Trophoblast cell (in vitro differentiated cells and primary cell): ENCODE measurements at places on chromosomes 7 and 10.
A peak's percentile ranks its signal among the peaks of the same experiment; 100 is the strongest.

- no peak overlapping the region for H3K4me3 ChIP-seq
- no peak for DNase-seq
- peaks cover 13% of the 10 kb centered on the region for H3K36me3 ChIP-seq
Measured at GRCh38 chr10:11993834-11994468, 48.7 kb downstream of the UPF2 start.

GRCh38 chr10:637221-637620 lies 52.2 kb downstream of the DIP2C start:
- no peaks in the 10 kb centered on the region for H3K36me3 ChIP-seq
- H3K4me1 ChIP-seq, result peaks cover 3% of the 10 kb centered on the region
- H3K4me3 ChIP-seq, result no peak overlapping the region
- DNase-seq, result no peak
- H3K27me3 ChIP-seq, result no peaks in the 10 kb centered on the region

GRCh38 chr10:94155722-94156271 lies 162.1 kb downstream of the PLCE1 start:
- H3K27ac ChIP-seq, result no peak overlapping the region
- DNase-seq, result no peak
- H3K36me3 ChIP-seq, result no peaks in the 10 kb centered on the region
- no peaks in the 10 kb centered on the region for H3K4me1 ChIP-seq

DNA sequence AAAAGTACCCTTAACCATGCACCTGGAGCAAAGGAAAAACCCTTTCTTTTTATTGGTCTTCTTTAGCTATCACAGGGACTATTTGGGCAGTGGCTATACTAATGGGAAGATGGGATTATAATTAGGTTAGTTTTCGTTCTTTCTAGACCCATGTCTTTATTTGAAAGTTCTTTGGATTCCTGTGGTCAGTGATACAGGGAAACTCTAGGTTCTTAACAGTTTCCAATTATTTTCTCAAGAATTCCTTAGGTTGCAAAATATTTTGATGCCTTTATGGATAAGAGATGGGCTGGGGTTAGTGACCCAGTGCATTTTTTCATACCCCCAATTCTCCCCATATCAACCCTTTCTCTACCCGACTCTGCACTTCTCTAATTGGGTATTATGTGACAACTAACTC lies 49.0 kb downstream of the ADD3 start:
- H3K27ac ChIP-seq, result no peak overlapping the region
- DNase-seq, result peak; percentile 58
- no peak overlapping the region for H3K4me3 ChIP-seq
- H3K36me3 ChIP-seq, result no peaks in the 10 kb centered on the region
- H3K4me1 ChIP-seq, result no peaks in the 10 kb centered on the region
- H3K27me3 ChIP-seq, result no peaks in the 10 kb centered on the region

DNA sequence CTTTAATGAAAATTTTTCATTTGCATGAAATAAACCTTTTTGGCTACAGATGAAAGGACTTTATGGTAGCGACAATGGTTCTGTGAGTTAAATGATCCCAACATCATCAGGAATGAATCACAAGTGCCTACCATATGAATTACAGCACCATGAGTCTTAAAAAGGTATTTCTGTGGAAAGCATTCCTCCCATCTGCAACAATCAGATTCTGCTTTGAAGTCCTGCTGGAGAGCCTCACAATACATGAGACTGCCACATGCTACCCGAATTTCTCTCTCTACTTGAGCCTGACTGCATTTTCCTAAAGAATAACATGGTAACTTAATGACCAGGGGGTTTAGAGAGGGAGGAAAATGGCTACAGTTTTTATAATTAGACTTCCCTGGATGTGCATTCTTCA lies 190.3 kb downstream of the TWIST1 start:
- DNase-seq, result no peak
- no peak overlapping the region for H3K27ac ChIP-seq
- no peaks in the 10 kb centered on the region for H3K36me3 ChIP-seq

DNA sequence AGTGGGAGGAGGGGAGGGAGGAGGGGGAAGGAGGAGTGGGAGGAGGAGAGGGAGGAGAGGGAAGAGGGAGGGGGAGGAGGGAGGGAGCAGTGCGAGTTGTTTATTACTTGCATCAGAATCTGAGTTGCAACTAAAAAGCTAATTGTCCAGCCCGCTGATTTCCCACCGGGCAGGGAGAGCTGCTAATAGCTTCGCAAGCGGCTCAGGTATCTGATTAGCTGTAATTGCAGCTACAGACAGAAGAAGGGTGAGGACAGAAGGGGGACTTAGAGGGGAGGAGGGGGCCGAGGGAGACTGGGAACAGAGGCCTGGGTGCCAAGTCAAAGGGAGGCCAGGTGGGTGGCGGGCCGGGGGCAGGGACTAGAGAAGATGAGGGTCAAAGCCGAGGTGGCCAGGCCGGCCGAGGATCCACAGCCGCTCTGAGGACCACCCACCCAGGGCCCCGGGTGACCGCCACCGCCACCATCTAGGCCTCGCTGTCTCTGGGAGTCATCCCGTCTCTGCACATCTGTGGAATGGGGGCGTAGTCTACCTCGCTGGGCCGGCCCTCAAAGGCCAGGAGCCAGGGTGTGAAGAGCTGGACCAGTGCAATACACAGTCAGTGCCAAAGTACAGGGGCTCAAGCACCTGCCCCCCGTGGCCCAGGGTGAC lies 54.2 kb downstream of the MICALL2 start:
- H3K4me3 ChIP-seq, result no peak overlapping the region
- DNase-seq, result no peak
- H3K36me3 ChIP-seq, result no peaks in the 10 kb centered on the region
- H3K27me3 ChIP-seq, result peaks cover 20% of the 10 kb centered on the region

GRCh38 chr7:139111147-139111546 lies 1.6 kb upstream of the ZC3HAV1 start:
- no peaks in the 10 kb centered on the region for H3K27me3 ChIP-seq
- peaks cover 4% of the 10 kb centered on the region for H3K4me1 ChIP-seq
- H3K27ac ChIP-seq, result no peak overlapping the region

- no peak overlapping the region for H3K27ac ChIP-seq
- no peaks in the 10 kb centered on the region for H3K27me3 ChIP-seq
- H3K4me1 ChIP-seq, result no peaks in the 10 kb centered on the region
- H3K36me3 ChIP-seq, result no peaks in the 10 kb centered on the region
- DNase-seq, result no peak
Measured at GRCh38 chr7:143456992-143457793, 13.9 kb downstream of the TAS2R60 start.

DNA sequence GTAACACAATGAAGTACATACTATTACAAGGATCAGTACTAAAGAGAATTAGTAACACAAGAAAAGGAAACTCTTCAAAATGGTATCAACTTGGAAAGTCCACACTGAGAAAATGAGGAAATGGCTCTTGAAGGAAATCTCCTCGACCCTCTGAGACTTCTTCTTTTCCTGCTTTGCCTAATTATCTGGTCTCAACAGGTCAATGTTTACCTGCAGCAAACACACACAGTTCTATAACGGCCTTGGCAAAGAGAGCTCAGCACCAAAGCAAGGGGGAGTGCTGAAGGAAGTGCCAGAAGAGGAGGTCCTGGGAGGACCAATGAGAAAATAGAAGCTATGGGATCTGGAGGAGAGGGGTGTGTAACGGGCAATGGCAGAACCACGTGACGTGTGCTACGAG lies 21.9 kb downstream of the CHCHD3 start:
- H3K27ac ChIP-seq, result no peak overlapping the region
- no peaks in the 10 kb centered on the region for H3K27me3 ChIP-seq
- DNase-seq, result no peak
- no peaks in the 10 kb centered on the region for H3K4me1 ChIP-seq

DNA sequence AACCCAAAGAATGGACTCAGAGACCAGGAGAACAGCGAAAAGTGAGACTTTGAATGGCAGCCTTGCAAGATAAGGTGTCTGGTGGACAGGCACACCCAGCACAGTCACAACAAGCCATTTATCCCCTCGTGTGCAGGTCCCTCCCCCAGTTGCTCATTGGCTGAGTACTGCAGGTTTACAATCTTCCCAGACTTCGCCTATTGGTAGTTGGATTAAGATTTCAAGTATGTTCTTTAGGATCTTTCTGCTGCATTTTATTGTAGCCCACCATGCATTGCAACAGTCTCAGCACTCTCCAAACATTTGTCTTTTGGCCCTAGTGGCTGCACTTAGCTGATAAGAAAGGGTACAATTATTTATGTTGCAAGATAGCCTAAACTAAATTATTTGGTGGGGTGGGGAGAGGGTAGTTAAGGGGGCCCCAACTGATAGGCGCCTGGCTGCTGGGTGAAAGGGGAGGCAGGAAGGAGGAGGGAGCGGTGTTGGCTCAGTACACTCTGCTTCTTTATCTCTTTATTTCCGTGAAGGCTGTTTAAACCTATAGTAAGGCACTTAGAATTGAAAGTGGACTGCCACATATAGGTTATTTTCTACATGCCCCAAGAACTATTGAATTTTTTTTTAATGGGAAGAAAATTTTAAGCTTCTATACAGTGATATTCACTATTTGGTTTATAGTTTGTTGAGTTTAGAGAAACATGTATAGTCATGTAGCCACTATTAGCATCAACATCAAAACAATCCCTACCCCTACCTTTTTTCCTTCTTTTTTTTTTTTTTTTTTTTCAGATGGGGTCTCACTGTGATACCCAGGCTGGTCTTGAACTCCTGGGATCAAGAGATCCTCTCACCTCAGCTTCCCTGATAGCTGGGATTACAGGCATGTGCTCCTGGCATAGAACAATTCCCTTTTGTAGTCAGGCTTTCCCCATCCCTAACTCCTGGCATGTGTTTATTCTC lies 54.2 kb downstream of the GUSB start:
- no peak overlapping the region for H3K27ac ChIP-seq
- peaks cover 3% of the 10 kb centered on the region for H3K4me1 ChIP-seq
- no peak for DNase-seq
- H3K36me3 ChIP-seq, result no peaks in the 10 kb centered on the region
- no peaks in the 10 kb centered on the region for H3K27me3 ChIP-seq
- no peak overlapping the region for H3K4me3 ChIP-seq

DNA sequence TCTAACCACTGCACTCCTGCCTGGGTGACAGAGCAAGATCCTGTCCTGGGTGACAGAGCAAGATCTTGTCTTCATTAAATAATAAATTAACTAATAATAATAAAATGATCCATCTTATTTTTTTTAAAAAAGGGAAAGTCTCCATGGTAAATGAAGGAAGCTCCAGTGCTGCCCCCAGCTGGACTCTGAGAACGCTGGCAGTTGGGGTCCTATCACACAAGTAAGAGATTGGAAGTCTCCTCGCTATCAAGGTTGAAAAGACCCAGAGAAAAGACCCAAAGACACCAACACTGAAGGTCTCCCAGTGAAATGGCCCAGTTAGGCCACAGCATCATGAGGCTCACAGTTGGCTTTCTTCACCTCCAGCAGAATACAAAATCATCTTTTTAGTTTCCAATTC lies 13.8 kb upstream of the C10orf67 start:
- no peaks in the 10 kb centered on the region for H3K27me3 ChIP-seq
- no peaks in the 10 kb centered on the region for H3K4me1 ChIP-seq
- H3K27ac ChIP-seq, result no peak overlapping the region
- H3K36me3 ChIP-seq, result no peaks in the 10 kb centered on the region

- no peak overlapping the region for H3K4me3 ChIP-seq
- no peaks in the 10 kb centered on the region for H3K36me3 ChIP-seq
- no peak for DNase-seq
Measured at GRCh38 chr7:70360557-70360956, 762.3 kb downstream of the AUTS2 start.

DNA sequence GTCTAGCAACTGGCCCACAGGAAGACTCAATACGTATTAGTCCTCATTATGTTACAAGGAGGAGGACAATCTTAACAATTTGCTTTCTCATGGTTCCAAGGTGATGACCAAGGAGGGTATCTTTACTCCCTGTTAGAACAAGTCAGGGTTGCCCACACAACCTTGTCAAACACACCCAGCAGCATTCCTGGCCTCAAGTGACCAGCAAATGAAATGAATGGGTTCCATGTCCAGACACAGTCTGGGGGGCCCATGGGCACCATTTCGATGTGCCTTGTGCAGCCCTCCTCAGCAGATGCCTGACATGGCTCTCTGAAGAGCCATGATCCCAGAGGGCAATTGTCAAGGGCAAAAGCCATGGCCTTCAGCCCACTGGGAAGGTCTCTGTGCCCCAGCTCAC lies 40.8 kb downstream of the ANXA8 start:
- H3K27ac ChIP-seq, result no peak overlapping the region
- no peaks in the 10 kb centered on the region for H3K27me3 ChIP-seq
- H3K36me3 ChIP-seq, result no peaks in the 10 kb centered on the region
- H3K4me3 ChIP-seq, result no peak overlapping the region
- DNase-seq, result peak; percentile 25

GRCh38 chr10:70575874-70576802 lies 26.4 kb downstream of the PRF1 start:
- H3K27ac ChIP-seq, result no peak overlapping the region
- H3K36me3 ChIP-seq, result no peaks in the 10 kb centered on the region
- no peak overlapping the region for H3K4me3 ChIP-seq
- peak; percentile 18 for DNase-seq
- no peaks in the 10 kb centered on the region for H3K27me3 ChIP-seq

GRCh38 chr10:8229153-8229552 lies 174.7 kb downstream of the GATA3 start:
- no peak overlapping the region for H3K4me3 ChIP-seq
- no peaks in the 10 kb centered on the region for H3K27me3 ChIP-seq
- no peaks in the 10 kb centered on the region for H3K4me1 ChIP-seq
- H3K36me3 ChIP-seq, result no peaks in the 10 kb centered on the region
- DNase-seq, result no peak

DNA sequence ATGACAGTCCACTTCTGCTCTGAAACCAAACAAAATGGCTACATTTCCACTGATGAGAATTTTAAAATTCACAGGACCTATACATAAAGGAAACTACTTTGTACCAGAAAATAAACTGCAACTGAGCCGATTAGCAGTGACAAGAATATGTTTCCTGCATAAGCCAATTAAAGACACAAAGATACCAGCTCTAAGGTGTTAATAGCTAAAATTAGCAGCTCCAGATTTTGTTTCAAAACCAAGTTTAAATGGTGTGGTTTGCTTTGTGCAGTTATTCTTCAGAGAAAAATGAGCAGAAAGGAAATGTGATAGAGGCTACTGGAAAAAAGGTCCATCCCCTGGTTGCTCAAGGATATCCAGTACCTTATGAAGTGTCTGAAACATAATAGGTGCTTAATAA lies 123.2 kb downstream of the ANK3 start:
- H3K27ac ChIP-seq, result no peak overlapping the region
- no peak overlapping the region for H3K4me3 ChIP-seq
- DNase-seq, result no peak
- H3K4me1 ChIP-seq, result peaks cover 7% of the 10 kb centered on the region
- no peaks in the 10 kb centered on the region for H3K27me3 ChIP-seq
- H3K36me3 ChIP-seq, result no peaks in the 10 kb centered on the region
